Progenitor cell of endocrine pancreas (in vitro differentiated cells): ENCODE measurements at places on chromosomes 16 and 17.

DNA sequence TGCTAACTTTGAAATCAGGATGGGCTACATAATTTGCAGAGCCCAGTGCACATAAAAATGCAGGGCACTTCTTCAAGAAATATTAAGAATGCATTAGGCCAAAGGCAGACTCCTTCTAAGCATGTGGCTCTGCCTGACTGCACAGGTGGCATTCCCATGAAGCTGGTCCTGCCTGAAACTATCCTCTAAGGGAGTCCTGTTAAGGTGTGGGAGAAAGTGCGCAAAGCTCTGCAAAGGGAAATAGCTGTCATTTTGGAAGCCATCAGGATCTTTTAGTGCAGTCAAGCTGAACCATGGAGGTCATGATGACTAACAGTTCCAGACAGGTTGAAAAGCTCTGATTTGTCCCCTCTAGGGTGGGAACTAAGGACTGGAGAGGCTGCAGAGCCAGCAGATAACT, 41.9 kb upstream of the CRHR1 start:
- no peak for DNase-seq

- no peak for DNase-seq
These were observed 11.0 kb upstream of the PLCG2 start for GRCh38 chr16:81767987-81768592.

DNA sequence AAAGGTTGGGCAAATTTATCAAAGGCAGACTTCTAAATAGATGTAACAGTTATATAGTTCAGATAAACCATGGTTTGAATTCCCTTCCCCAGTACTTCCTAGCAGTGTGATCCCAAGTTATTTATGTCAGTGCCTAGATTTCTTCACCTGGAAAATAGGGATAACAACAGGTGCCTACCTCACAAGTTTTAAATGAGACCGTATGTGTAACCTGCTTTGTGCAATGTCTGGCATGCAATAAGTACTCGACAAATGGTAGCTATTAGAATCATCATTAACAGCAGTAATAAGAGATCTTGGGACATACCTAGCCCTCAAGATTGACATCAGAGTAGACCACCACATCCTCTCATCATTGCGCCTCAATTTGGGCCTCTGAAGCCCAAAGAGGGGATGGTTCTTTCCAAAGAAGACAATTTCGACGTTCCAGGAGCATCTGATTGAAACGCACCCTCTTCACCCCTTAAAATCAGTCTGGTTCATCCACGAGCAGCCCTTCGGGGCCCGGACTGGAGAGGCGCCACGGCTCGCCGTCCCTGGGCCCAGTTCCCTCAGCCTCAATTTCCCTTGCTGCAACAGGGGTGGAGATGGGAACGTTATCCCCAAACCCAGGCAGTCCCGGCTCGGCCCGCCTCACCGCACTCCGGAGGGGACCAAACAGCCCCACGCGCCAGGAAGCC, 541 bp downstream of the ACACA start:
- no peak for DNase-seq

DNA sequence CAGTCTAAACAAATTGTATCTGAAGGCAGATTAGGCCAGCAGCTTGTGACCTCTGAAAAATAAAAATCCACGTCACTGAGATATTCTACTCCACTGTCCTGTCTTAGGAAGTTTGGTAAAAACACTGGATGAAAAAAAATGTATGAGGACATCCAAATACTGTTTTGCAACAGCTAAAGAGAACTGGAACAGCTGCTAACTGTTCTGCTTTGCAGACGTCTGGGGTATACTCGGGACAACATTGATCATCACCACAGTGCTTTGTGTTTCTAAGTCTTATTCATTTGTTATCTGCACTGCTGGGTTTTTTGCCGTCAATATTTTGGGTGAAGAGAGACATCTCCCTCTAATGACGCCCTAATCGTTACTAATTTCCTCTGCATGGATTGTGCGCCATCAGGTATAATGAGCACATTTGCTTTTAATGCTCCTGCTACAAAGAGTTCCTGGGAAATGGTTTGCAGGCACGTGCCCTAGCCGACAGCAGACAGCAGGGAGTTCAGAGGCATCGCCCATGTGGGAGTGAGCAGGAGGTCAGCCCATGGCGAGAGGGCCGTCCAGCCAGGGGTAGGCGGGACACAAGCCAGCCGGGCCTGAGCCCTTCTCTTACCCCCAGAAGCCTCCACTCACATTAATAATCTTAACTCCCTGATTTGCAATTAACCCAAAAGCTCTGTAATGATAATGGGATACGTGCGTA, 87.0 kb downstream of the CBLN1 start:
- no peak for DNase-seq

DNA sequence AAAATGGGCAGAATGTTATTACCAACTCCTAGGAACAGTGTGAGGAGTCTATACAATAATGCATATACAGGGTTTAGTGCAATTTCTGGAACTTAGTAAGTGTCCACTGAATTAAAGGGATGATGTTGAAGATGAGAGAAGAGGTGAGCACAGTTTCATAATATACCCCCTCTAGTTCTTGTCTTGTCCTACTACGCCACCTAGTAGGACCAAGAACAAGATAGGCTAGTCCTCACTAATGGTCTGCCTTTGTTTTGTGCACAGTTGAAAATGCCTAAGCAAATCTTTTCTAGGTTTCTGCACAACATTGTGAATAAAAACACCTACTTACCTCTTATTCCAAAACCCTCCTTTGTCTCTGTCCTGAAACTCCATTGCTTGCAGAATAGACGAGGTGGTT, 670.2 kb downstream of the CDH8 start:
- no peak for DNase-seq

GRCh38 chr16:85400305-85401205, 212.6 kb upstream of the GSE1 start:
- no peak for DNase-seq

GRCh38 chr17:58985367-58985766, 121.3 kb downstream of the TRIM37 start:
- no peak for DNase-seq

DNA sequence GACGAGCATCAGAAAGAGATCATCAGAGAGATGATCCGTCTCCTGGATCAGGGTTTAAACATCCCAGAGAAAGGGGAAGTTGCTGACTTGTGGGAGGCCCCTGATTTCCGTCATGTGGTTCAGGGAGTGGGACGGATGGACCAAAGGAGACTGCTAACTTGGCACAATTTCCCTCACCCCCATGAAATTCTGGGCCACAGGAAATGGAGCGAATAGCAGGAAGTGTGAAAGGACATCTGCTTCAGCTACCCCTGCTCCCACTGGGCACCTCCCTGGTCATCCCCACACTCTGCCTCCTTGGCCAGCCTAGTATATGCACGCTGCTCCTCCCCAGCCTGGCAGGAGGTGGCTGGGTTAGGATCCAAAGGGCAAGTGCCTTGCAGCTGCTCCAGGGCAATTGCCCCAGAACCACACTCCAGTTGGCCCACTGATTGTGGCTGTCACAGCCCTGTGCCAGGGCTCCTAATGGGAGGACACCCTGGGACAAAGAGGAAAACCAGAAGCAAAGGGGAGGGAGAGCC, 1.3 kb downstream of the ARRB2 start:
- no peak for DNase-seq

DNA sequence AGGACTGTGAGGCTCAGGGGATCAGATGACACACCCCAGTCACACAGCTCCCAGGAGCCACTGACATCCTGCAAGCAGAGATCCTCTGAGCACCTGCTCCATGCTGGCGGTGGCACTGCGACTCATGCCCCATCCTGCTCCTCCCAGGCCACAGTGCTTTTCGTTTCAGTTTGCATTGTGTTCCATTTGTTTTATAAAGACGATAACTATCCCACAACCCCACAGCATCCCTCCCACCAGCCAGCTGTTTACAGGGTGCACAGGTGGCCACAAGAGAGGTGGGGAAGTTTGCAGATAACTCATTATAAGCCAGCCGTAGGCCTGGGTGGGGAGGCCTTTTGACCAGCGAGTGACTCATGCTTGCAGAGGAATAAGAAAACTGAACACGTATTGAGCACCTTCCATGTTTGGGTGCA, 28.2 kb downstream of the BCO1 start:
- DNase-seq = no peak

- no peak for DNase-seq
These were observed 15.0 kb upstream of the USP32 start for GRCh38 chr17:60406887-60407286.

DNA sequence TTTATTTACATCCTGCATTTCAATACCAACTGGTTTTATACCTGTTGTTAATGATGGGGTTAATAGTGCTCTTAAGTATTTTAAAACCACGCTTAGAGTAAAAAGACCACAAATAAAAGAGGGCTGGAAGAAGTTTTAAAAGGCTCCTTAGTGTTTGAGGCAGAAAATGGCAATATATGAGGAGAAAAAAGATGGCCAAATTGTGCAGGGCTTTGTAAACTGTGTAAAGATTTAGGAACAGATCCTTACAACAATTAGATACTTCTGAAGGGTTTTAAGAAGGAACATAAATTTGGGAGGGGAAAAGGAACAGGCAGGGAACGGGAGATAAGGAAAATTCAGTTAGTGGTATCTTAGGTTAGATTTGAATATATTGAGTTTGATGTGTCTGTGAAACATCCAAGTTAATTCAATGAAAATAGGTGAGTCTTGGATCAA, 12.7 kb downstream of the CDC27 start:
- no peak for DNase-seq

- DNase-seq = peak; percentile 51
These were observed 32.9 kb downstream of the SRCIN1 start for GRCh38 chr17:38572669-38573365.

DNA sequence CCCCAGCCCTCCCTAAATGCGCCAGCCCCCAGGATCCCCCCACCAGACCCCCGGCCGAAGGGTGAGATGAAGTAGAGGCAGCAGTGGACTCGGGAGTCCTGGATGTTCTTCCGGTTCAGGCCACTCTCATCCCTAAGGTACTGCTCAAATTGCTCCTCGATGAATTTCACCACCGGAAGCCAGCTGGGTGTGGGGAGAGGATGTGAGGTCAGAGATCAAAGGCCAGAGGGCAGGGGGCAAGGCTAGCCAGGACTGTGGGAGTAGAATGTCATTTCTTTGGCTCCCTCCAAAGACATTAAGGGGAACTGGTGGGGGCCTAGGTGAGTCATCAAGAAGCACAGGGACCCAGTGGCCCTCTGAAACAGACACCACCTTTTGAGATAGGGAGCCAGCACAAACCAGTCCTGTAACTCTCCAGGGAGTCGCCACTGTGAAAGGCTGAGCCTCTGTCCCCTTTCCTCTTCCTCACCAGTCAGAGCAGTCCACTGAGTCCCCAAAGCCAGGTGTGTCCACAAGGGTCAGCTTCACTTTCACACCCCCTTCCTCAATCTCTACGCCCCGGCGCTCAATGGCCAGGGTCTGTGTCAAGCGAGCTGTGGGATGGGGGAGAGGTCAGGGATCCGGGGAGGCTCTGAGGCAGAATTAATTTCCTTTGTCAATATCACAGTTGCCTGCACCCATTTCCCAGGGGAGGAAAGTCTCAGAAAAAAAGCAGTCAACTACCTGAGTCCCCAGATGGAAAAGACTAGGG, 895 bp downstream of the SEPTIN1 start:
- no peak for DNase-seq

DNA sequence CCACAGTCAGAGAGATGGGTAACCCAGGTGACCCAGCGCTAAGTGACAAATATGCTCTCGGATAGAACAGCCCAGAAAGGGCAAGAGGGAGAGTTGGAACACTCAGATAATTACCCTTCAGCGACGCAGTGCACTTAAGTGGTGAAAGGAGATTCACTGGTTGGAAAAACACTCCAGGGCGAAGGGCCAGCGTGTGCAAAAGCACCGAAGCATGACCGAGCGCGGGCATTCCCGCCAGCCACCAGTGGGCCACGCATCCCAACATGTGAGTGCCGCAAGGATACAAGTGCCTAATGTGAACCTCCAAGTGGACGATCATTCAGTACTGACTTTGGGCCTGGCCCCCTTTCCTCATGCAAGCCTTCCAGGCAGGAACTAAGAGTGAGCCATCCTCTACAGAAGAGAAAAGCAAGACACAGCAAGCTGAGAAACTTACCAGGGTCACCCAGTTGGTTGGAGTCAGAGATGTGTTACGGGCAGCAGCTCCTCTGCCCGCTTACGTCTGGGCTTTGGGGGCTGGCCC, 258.4 kb downstream of the C16orf95 start:
- DNase-seq = no peak

GRCh38 chr16:81241706-81242105, 3.2 kb downstream of the BCO1 start:
- DNase-seq = no peak

DNA sequence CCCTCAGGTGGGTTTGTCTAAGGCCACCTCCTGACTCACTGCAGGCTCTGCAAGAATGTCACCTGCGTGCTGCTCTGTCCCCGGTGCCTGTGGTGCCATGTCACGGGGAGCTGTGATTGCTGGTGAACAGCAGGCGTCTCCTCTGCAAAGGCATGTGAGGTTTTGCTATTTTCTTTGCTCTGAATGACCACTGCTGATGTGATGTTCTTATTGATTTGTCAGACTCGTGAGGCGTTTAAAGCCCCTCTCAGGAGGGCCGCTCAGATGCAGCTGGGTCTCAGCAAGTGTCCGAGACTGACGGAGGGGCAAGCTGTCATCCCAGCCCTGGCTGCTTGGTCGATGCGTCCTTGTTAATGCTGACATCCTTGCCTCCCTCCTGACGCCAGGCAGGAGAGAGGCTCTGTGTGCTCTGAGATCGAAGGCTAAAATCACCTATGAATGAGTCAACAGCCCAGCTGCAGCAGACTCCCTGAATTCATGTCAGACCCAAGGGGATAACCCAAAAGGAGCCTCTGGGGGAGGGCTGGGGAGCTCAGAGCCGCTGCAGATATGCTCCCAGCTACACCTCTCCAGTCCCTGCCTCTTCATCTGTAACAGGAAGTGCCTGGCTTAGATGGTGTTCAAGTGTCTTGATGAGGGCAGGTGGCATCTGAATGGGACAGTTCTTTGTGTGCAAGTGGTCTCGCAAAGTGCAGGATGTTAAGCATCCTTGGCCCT, 11.8 kb upstream of the PEMT start:
- no peak for DNase-seq

GRCh38 chr17:78950870-78951269, 25.7 kb upstream of the TIMP2 start:
- no peak for DNase-seq

- no peak for DNase-seq
These were observed 65.7 kb downstream of the CENPV start for GRCh38 chr17:16287563-16288027.

- no peak for DNase-seq
These were observed 120.9 kb upstream of the HS3ST2 start for GRCh38 chr16:22692916-22693637.
